ENCODE measurements at places on chromosomes 11 and 22.

DNA sequence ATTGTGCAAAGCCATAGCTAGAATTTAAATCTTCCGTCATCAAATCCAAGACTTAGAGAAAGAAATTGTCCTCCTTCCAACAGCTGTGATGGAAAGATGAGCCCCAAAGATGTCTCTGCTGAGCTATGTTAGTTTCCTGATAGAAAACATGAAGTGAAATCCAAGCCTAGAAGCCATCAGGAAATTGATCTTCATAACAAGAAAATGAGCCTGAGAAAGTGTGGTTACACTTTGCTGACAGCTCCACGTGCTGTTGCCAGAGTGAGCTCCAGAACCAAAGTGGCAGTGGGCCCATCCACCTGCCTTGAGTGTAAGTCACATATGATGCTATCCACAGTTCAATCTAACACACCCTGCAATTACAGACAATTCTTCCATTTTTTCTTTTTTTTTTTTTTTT, 58.0 kb upstream of the UBASH3B start:
- peak; percentile 64 for DNase-seq

- peak; percentile 47 for DNase-seq
These were observed 29.8 kb downstream of the SGSM3 start for GRCh38 chr22:40400159-40400558.

DNA sequence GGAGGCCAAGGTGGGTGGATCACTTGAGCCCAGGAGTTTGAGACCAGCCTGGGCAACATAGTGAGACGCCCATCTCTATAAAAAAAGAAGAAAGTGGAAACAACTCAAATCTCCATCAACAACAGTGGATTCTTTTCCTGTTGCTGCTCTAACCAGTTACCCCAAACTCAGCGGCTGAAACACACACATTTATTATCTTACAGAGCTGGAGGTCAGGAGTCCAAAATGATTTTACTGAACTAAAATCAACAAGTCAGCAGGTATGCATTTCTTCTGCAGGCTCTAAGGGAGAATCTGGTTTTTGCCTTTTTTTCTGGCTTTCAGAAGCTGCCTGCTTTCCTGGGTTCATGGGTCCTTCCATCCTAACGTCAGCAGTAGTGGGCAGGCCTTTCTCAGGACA, 11.7 kb upstream of the GCAT start:
- no peak for DNase-seq

GRCh38 chr22:30697975-30698374, 3.3 kb downstream of the OSBP2 start:
- DNase-seq: no peak

Data from femur (tissue), 1 donor.